ENCODE measurements at places on chromosomes 1 and 21.

- DNase-seq = no peak
These were observed 21.4 kb upstream of the SLC9A1 start for GRCh38 chr1:27176323-27176722.

DNA sequence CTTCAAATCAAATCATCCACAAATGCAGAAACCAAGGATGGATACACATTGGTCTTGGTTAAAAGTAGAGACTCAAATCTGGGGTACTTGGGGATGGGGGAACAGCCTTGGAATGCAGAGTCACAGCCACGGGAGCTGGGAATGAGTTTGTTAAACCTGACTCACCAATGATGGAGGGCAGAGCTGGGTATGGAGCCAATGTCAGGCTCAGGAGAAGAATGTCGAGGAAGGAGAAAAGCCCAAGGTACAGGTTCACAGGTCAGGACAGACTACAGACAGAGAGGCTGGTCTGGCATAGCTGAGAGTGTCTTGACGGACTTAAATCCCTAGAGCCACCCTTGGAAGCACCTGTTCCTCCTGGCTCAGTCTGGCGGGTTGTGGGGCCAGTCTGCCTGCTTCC lies 237.6 kb downstream of the NTNG1 start:
- DNase-seq = no peak

- no peak for DNase-seq
These were observed 29.7 kb downstream of the NPHP4 start for GRCh38 chr1:5962265-5963105.

- DNase-seq = no peak
These were observed 26.5 kb upstream of the RPL11 start for GRCh38 chr1:23664837-23665795.

DNA sequence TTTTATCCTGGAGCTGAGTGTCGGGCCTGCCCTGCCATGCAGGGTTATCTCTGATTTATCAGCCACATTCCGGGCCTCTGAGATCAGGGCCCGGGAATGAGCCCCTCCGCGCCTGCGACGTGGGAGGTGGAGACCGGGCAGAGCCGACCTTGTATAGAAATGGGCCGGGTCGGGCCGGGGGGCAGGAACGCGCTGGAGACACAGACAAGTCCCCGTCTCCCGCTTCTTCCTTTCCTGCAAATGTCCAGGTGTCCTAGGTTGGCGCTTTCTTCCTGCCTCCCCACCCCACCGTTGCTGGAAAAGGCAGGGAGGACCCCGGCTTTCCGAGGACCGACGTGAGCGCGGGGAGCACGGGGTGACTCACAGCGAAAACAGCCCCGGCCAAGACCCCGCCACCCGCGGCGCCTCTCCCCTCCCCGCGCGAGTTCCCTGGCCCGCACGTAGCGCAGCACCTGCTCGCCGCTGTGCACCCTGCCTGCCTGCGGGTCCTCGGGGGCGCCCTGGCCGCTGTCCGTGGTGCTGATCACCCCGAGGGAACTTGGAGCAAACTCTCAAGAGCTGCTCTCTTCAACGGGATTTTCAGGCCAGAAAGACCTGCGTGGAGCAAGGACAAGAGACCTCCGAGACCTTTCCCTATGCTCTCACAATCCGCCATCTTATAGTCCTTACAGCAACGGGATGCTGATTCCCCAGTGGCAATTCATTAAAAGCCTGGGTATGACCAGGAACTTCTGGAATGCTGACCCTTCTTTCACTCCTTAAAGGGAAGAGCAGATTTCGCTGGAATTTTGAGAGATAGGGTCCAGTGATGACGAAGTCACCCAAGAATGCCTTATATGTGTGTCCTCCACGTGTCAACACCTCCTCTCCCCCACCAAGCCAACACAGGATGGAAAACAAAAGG lies 475 bp upstream of the NPPB start:
- DNase-seq = peak; percentile 24

DNA sequence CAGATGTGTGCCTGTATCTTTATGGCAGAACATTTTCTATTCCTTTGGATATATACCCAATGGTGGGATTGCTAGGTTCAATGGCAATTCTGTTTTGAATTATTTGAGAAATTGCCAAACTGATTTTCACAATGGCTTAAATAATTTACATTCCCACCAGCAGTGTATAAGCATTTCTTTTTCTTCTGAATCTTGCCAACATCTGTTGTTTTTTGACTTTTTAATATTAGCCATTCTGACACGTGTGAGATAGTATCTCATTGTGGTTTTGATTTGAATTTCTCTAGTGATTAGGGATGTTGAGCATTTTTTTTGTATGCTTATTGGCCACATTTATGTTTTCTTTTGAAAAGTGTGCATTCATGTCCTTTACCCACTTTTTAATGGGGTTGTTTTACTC lies 864.3 kb upstream of the ADAMTS5 start:
- no peak for DNase-seq

DNA sequence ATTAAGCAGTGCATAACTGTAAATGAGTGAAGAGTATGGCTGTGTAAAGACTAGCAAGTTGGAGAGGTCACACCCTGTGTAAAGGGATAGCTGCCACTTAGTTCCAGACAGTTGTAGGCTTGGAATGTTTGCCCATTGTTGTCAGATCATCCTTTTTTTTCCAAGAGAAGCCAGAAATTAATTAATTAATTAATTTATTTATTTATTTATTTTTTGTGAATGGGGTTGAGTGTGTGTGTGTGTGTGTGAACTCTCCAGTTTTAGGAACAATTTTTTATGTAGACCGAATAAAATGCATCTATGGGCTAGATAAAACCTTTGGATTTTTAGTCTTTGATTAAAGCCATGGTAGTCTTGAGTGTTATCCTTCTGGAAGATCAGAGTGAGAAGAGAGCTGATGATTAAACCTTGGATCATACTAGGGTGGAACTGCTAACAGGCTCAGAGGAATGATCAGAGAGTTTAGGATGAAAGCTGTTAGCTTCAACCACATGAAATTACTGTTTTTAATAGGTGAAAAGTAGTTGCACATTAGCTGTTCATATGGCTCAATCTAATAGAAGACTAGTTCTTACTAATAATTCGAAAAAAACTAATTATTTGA lies 58.4 kb downstream of the OSBPL9 start:
- no peak for DNase-seq

DNA sequence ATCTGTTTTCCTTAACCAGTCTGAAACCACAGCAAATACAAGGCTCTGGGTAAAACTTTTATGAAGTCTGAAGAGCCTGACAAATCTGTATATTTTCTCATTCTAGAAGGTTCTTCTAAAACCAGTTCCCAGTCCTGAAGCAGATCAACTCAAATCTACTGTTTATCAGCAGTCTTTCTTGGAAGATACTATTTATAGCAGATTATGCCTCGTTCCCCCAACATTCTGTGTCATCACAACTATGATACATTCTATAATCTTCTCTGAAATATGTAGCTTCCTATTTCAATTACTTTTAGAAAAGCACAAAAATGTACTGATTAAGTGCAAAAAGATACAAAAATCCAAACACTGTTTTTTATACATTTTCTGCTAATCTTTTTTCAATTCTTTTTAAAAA lies 67.5 kb downstream of the NIBAN1 start:
- no peak for DNase-seq

DNA sequence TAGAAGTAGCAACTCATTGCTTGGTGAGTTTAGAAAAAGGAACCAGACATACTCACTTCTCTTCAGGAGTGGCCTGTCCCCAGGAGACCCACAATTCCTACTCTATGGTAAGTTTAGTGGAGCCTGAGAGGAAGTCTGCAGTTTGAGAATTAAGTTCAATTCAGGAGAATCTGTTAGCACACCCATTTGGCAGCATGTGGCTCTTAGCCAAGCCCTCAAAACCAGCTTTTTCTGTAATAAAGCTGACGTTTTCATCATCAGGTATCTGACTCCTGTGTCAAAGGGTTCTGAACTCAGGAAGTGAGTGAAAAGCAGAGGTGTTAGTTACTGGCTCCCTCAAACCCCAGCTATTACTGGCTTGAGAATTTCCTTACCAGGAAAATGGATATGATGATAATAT lies 20.4 kb upstream of the RGS16 start:
- DNase-seq = no peak

GRCh38 chr1:190739926-190740325 lies 262.3 kb upstream of the BRINP3 start:
- no peak for DNase-seq

- DNase-seq = no peak
These were observed 32.3 kb downstream of the SHISAL2A start for GRCh38 chr1:52665006-52665941.

- DNase-seq = no peak
These were observed 3.4 kb downstream of the TMEM240 start for GRCh38 chr1:1536938-1537546.

- no peak for DNase-seq
These were observed 178.4 kb downstream of the PSMG1 start for GRCh38 chr21:39004634-39005501.

DNA sequence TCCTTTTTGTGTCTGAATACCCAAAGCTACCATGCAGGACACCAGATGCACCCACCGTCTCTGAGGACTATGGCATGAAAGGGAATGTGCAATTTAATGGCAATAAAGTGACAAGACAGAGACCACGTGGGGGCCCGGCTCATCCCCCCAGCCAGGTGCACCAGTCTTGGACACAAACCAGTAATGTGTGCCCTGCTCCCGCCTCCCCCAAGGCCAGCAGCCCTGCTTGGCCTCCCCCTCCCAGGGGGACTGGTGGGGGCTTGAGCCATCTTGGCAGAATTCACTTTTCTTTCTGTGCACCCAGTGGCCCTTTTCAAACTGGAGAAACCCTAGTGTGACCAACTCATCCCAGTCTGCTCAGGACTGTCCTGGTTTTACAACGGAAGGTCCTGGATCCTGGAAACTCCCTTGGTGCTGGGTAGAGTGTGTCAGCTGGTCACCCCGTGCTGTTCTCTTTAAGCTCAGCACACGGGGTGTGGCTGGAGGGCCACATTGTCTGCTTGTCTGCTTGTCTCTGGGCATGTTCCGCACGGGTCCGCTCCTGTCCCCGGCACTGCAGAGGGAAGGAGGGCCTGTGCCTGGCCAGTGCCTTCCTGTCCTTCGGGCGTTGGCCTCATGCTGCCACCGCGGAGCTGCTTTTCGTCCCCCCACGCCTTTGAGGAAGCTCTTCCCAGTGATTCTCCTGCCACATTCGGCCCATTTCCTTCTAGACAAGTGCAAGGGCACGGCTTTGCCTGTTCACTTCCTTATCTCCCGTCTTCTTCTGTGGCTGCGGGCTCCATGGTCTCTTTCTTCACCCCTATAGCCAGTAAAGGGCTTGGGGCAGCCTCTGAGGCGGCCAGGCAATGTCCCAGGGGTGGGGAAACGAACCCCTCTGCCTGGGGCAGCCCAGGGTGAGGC lies 45.8 kb upstream of the TTC34 start:
- DNase-seq = no peak

DNA sequence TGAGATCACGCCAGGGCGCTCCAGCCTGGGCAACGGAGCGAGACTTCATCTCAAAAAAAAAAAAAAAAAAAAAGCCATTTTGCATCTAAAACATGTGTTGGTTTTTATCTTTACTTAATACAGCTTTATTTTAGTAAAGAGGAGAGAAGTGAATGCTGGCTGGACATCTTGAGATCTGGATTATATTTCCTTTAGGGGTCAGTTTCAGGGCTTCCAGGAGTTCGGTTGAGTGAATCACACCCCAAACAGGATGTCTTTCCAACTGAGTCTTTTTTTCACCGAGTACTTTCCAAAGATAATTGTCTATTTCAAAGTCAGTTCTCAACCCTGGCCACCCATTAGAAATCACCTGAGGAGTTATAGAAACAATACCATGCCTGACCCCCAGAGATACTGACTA lies 16.6 kb upstream of the IPP start:
- DNase-seq = no peak

DNA sequence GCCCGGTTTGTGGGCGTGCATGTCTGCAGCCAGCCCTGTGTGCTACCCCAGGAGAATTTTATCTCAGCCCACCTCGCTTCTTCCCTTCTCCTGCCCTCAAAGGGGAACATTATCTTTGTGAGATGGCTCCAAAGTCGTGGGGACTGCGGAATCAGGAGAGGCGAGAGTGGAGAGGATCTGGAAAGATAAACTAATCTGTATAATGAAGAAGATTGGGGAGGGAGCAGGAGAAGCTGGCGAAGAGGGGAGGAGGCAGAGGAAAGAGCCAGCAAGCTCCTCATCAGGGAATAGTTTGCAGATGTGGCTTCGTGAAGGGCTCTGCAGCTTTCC lies 310.3 kb downstream of the MATN1 start:
- no peak for DNase-seq

DNA sequence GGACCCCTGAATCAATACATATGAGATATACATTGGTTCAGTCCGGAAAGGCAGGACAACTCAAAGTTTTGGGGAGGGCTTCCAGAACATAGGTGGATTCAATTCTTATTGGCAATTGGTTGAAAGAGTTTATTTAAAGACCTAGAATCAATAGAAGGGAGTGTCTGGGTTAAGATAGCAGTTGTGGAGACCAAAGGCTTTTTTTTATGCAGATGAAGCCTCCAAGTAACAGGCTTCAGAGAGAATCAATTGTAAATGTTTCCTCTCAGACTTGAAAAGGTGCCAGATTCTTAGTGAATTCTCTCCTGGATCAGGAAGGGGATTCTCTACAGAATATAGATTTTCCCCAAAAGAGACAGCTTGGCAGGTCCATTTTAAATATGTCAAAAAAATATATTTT lies 27.0 kb upstream of the CD5L start:
- no peak for DNase-seq

DNA sequence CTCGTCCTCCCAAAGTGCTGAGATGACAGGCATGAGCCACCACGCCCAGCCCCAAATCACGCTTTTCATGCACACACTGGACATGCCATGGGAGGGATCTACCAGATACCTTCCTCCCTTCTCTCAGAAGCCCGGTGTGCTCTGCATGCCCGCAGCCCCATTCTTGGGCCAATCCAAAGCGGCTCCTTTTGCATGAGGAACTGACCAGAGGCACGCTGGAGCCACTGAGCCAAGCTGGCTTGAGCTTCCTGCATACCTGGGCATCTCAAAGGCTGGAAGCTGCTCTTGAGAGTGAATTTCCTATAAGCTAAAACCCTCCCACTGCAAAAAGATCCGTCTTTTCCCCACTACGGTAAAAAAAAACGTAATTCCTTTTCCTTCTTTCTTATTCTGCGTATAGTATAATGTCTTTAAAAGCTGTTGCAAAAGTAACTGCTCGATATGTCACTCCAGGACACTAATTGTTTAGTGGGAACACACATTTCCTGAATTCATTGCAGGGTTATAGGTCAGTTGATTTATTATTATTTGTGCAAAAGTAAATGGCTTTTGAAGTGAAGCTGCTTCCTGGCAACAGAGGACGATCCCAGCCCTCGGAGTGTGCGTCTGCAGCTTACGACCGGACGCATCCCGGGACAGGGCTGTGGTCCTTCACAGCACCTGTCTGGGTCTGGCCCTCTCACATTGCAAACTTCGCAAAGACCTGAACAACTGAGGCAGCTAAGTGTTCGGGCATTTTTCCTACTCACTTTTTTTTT lies 61.8 kb upstream of the ETS2 start:
- DNase-seq = no peak

- no peak for DNase-seq
These were observed 3.5 kb downstream of the SLC66A1 start for GRCh38 chr1:19315378-19316198.

DNA sequence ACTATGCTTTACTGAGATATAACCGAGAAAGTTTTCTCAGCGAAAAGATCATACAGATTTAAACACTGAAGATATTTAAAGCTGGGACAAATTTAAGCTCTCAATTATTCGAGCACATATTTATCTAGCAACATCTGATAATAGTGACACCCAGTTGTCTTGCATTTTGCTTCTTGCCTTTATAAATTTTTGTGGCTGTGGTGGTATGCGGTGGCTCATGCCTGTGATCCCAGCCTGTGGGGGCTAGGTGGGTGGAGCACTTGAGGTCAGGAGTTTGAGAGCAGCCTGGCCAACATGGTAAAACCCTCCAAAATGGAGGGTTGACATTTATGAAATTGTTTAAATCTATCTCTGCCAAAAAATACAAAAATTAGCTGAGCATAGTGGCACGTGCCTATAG lies 312.2 kb downstream of the SPATA17 start:
- no peak for DNase-seq
